ENCODE measurements at places on chromosomes 4 and X.

- peak; percentile 7 for DNase-seq
Observed at GRCh38 chrX:21863241-21863640, 7.5 kb downstream of the YY2 start.

DNA sequence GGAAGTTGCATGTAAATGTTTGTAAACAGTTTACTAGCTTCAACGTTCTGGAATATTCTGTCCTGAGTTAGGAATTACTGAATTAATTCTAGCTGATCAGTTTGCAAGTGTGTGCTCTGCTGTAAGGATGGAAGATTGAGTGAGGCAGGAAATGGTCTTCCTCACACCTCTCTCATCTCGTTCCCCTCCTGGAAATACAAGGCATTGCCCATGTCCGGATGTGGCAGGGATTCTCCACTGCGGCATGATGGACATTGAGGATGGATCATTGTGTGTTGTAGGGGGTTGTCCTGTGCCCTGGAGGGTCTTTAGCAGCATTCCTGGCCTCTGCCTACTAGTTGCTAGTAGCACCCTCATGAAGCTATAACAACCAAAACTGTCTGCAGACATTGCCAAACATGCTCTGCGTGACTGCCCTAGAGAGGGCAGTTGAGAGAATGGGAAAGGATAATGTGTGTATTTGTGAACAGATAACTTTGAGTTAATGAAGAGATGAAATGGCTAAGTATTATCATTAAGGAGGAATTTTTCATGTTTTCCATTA is 12.6 kb downstream of the CA5B start:
- no peak for DNase-seq

DNA sequence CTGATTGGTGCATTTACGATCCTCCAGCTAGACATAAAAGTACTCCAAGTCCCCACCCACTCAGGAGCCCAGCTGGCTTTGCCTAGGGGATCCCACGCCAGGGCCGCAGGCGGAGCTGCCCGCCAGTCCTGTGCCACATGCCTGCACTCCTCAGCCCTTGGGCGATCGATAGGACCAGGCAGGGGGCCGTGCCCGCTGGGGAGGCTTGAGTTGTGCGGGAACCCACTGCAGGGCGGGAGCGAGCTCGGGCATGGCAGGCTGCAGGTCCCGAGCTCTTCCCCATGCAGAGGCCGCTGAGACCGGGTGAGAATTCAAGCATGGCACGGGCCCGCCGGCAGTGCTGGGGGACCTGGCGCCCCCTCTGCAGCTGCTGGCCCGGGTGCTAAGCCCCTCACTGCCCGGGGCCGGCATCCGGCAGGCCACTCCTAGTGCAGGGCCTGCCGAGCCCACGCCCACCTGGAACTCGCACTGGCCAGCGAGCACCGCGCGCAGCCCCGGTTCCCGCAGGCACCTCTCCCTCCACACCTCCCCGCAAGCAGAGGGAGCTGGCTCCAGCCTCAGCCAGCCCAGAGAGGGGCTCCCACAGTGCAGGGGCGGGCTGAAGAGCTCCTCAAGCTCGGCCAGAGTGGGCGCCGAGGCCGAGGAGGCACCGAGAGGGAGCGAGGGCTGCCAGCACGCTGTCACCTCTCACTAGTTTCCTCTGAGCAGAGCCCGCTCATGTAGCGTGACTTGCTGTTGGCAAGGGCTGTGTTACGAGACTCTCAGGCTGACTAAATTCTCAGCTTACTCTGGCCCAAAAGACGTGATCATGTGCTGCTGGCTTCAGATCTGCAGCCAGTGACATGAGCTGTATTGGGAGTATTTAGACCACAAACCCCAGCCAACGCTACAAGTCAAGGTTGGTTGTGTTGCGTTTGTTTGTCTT is 87.5 kb downstream of the TRAPPC11 start:
- no peak for DNase-seq

DNA sequence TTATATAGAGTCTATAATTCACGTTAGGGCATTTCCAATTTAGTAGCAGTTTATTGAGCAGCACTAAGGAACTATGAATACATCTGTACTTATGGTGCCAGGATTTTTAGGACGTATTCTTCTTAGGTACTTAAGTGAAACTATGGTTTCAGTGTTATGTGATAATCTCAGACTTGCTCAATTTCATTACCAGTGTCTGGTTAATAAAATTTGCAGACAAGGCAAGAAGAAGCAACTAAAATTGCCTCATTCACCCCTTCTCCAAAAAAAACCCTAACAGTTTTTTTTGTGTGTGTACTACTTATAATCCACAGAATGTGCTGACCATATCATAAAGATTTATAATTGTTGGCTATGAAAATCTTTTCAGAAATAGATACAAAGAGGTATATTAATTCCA is 6.0 kb upstream of the CXCL10 start:
- DNase-seq = no peak

- DNase-seq = peak; percentile 64
Observed at GRCh38 chr4:8410641-8411271, 29.8 kb downstream of the ACOX3 start.

- no peak for DNase-seq
Observed at GRCh38 chrX:95330292-95330691, 1354.3 kb upstream of the DIAPH2 start.

DNA sequence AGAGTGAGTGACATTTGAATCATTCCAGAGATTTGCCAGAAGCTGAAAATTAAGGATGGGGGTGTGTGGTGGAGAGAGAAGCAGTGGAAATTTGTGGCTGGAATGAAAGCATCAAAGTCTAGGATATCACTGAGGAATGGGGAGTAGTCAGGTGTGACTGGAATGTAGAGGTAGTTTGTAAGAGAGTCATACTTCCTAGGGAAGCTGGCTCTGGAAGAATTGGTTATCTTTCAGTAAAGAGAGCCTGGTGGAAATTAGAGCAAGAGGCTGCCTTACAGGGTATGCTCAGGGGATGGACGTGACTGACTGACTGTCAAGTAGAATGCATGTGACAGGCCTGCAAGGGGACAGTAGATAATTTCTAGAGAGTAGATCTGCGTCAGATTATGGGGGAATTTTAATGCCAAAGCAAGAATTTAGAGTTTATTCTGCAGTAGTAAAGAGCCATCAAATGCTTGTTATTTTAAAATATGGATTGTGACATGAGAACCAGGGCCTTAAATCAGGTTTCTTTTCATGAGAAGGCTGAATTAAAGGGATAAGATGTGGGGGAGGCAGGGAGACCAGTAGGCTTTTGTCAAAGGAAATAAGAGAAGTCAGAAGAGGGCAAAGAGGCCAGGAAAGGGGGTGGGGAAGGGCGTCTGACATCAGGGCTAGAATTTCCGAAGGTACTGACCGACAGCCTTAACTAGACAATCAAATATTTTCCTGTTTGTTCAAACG is 109.9 kb downstream of the AFF1 start:
- no peak for DNase-seq

DNA sequence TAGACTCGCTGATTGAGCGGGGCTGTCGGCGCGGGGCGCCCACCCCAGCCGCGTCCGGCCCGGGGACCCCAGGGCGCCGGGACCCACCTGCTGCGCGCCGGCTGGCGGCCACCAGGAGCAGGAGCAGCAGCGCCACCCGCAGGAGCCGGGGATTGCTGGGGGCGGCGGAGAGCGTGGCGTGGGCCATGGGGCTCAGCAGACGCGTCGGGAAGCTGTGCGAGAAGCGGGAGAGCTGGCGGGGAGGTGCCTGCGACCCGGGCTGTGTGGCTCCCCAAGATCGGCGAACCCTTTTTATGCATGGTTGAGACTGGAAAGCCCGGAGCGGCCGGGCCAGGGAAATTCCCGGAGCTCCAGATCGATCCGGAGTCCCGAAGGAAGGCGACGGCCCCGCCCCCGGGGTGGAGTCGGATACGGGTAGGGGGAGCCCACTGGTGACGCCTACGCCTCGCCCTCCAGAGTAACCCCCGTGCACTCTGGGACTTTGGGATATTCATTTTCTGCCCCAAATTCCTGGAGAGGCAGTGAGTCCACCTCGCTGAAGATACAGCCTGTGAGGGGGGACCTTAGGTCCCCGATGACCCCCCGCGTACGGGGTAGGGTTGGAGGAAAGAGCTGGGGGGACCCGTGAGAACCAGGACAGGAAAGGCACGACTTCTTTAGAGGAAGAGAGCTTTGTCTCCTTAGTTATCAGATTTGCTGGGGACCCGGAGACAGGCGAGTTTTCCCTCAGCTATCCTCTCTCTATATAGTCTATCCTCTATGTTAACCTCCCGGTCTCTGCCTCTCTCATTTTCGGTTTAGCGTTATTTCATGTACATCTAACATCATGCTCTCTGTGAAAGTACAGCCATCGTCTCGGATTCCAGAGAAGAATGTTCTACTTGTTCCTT is at the start of gene CXCL3:
Gene CXCL3, minus strand, starts transcription at position 265 of the 890 bp plus-strand sequence. Its CDS starts 78 bp downstream, at position 187.
- peak; percentile 78 for DNase-seq

GRCh38 chrX:1411326-1411725 is 19.4 kb upstream of the SLC25A6 start:
- no peak for DNase-seq

DNA sequence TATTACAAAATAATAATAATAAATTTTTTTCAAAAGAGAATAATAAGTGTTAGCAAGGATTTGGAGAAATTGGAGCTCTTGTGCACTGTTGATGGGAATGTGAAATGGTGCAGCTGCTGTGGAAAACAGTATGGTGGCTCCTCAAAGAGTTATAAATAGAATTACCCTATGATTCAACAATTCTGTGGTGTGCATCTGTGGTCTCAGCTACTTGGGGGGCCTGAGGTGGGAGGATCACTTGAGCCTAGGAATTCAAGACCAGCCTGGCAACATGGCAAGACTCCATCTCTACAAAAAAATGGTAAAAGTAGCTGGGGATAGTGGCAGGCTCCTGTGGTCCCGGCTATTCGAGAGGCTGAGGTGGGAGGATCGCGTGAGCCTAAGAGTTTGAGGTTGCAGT is 19.6 kb downstream of the MND1 start:
- DNase-seq = no peak

GRCh38 chr4:150078041-150078578 is at the start of gene DCLK2:
Gene DCLK2 (plus strand): TSS chr4:150078445. CDS start chr4:150079028, 583 bp downstream.
- DNase-seq = peak; percentile 74

GRCh38 chr4:171561419-171561818 is 251.8 kb upstream of the GALNTL6 start:
- no peak for DNase-seq

DNA sequence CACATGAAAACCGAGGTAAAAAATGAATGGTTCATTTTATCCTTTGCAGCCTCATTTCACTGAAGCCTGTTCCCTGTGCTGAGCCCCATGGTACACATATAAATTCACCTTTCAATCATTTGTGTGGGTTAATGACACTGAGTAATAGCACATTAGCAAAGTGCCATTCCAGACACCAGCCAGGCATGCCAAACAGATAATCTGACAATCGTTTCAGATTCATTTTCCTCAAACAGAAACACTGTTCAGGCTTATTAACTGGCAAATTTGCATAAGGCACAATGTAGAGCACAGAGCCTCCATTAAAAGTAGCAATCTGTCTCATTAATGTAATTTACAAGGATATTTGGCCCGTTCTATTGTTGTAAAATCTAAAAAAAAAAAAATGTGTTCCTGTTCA is 76.2 kb downstream of the UNC5C start:
- DNase-seq = no peak

DNA sequence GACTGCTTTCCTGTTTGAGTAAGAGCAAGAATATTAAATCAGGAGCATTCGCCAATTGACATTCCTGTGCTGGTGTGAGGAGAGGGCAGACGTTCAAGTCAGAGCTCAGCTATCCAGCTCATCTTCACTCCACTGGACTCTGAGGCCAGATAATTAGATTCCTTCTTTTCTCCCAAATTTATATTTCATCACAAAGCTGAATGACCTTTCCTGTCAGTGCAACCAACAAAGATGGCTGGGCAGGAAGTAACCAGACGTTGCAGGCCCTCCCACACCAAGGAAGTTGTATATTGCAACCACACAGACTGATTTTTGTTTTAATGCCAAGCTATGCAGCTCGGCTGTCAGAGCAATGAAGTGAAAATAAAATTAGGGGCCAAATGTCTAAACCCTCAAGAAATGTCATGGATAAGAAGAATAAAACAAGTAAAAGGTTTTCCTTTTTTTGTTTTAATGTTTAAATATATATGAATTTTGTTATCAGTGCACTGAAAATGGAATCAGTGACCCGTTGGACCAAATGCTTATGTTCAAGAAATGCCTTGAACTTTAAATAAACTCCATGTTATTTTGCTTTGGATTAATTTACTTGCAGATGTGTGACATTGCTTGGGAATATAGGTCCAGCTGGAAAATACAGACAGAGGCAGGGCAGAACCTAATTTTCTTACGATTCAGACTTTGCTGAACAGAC is 578.9 kb upstream of the FAT1 start:
- DNase-seq = no peak

DNA sequence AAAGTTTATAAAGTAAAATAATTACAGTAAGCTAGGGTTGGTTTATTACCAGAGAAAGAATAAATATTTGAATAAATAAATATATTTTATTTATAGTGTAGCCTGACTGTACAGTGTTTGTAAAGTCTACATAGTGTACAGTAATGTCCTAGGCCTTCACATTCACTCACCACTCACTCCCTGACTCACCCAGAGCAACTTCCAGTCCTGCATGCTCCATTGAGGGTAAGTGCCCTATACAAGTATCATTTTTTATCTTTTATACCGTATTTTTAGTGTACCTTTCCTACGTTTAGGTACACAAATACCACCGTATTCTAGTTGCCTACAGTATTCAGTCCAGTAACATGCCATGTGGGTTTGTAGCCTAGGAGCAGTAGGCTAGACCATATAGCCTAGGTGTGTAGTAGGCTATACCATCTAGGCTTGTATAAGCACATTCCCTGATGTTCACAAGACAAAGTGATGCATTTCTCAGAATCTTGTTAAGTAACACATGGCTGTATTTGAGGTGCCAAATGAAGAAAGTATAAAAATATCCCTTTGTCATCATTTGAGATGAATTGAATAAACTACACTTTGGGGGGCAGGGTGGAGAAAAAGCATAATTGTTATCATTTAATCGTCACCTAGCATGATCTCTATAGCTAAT is 14.7 kb upstream of the KLHL8 start:
- DNase-seq = no peak

DNA sequence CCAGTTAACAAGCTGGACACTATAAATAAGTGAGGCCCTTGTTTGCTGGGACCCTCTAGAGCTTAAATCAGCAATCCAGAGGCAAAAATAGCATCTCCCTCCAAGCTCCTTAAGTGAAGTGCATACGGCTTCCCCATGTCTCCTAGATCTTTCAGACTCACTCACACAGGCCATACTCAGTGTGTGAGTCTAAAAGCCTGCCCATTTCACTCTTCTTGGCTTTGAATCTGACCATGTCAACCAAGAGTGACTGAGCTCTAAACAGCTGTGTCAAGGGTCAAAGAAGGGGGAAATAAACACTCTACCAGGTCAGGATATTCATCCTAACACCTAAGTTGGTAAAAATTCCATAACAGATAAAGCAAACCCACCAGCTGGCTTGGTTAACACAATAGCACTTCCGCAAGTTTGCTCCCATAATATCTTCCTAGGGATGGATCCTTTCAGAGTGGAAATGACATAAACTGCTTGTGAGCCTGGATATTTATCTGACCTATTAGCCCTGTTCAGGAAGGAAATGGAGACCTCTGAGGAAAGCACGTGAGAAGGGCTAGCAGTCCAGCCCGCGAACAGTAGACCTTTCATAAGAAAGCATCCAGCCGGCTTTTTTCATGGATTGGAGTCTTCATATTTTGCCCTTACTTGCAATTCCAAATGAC is 65.6 kb downstream of the MID1 start:
- DNase-seq = no peak

Data from cardiac fibroblast (primary cell).